Cerebellar nuclear complex (tissue), 1 donor: ENCODE measurements at places on chromosomes 2 and 18.

DNA sequence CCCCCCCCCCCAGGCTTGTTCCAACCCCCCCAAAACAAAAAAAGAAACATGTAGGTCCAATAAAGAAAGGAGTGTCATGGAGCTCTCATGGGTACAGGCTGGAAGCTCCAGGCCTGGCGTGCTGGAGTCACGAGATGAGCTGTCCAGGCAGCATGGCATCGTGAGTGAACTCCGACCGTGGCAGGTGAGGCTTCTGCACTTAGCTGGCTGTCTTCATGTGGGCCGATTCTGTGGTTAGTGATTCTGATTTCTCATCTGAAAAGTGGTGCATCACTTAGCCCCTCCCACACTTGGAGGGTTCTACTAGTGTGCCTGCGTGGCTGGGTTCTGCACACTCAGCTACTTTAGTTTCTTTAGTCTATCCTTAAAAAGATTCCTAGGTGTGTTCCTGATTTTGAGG is 126.4 kb upstream of the MGAT5 start:
- DNase-seq = no peak

- DNase-seq = no peak
These were observed 234.2 kb upstream of the NETO1 start for GRCh38 chr18:73101977-73102376.

DNA sequence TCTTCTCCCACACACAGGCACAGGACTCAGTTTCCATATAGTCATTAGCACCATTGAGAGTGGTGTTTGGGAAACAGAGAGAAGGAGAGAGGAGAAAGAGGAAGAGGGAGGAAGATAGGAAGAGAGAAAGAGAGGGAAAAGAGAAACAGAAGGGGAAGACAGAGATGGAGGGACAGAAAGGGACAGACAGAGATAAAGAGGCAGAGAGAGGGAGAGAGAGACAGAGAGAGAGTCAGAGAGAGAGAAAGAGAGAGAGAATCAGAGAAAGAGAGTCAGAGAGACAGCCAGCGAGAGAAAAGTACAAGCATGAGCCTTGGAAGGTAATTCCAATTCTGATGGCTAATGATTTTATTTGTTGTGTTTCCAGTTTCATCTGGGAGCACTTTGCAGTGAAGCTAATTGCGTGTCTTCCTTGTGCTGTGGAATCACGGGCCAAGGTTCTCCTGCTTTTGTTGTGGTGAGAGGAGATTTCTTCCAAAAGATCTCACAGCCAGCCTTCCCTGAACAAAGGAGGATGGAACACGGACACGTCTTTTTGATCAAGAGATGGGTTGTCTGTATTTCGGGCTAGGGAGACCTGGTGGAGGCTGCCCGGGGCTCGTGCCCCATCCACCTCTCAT is 153.6 kb upstream of the TWIST2 start:
- DNase-seq = no peak

DNA sequence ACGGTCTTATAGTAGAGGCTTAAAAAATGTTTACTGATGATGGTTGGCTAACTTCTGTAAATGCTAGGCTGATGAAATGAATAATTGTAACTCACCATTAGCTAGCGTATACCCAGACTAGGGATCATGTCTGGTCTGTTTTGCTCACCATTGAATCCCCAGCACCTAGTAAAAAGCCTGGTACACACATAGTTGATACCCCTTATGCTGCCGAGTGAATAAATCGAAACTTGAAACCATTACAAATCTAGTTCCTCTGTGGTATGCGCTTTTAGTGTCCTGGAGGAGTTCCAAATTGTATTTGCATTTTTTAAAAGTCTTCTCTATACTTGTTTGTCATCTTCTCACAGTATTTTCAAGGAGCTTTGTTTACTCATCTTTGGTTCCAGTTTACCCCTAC is 1.3 kb downstream of the TAF1B start:
- no peak for DNase-seq
